SK-MEL-5 (cell line): ENCODE measurements at places on chromosomes 1 and 21. TPM values are rescaled to one million over a fixed set of nuclear protein-coding genes. Genes with fewer than 3 reads are reported as not detected.

GRCh38 chr1:67401443-67401842, 28.8 kb downstream of the SERBP1 start:
- DNase-seq = no peak

GRCh38 chr1:74467786-74468377, 44.5 kb downstream of the LRRC53 start:
- DNase-seq = no peak

DNA sequence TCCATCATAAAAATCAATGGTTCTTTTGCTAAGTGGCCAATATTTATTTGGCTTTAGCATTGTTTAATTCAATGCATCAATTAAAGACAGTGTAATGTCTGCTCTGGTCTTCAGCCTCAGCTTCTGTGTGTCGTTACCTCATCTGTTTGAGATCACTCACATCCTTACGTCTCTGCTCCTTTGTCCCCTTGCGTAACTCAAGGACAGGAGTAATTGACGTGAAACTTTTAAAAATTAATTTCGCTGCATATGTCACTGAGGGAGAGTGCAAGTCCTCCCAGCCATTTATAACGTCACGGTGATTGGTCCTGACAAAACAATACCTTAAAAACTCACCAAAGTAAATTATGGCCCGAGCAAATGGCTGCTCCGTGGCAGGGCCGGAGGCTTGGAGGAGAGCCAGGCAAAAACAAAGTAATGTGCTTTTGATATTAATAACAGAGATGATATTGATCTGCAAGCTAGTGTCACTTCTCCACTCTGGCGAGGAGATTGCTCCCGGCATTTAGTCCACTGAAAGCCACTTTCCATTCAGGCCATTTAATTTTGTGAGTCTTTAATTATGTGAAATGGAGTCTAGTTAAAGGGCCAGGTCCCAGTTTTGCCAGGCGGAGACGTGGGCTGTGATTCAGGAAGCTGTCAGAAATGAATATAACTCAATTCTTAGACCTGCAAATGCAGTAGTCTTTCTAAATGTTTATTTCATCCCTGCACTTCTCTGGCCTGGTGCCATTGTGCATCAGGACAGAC, 150.9 kb upstream of the POU3F1 start:
- DNase-seq = no peak

- DNase-seq = no peak
These were observed 42.9 kb upstream of the DNAJC6 start for GRCh38 chr1:65266476-65266875.

The ZNF695 gene
- total RNA-seq = 0.08 and 0.72 TPM in 2 replicates

DNA sequence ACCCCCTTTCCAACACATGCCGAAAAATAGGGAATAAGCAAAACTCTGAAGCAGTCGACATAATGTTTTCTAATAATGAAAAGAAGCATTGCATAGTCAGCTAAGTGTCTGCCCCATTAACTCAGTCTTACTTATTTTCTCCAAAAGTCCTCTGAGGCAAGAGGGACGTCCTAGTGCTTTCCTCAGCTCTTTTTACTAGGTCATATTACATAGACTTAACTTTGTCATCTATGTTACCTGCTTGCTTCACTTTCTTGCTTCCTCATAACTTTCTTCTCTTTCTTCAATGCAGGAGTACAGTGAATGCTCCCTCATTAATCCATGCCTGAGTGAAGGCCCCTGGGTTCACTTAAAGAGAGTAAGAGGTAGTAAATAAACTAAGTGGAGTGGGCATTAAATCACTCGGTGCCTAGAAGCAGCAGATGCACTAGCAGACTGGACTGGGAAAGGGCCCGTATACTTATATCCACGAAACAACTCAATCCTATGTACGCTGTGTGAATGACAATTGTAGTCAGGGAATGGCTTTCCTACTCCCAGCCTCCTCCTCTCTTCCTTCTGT, 210.5 kb upstream of the SPAG17 start:
- DNase-seq = no peak

The NMNAT1 gene
- total RNA-seq = 8.6 and 9.9 TPM in 2 replicates

The RHD gene
- 1.2 and 2.2 TPM in 2 replicates for total RNA-seq

The CFAP107 gene
- not detected in 2 replicates for total RNA-seq

GRCh38 chr1:10374442-10374860, 24.4 kb upstream of the PGD start:
- no peak for DNase-seq

The NR1I3 gene
- total RNA-seq = not detected in 2 replicates

GRCh38 chr1:187045371-187045770, 216.6 kb downstream of the PLA2G4A start:
- DNase-seq = no peak

GRCh38 chr1:192010406-192010805, 147.9 kb upstream of the RGS18 start:
- peak; percentile 3 for DNase-seq

- DNase-seq = no peak
These were observed 46.4 kb downstream of the TTC39A start for GRCh38 chr1:51283979-51284378.

The PCP4L1 gene
- not detected in 2 replicates for total RNA-seq

The SEC16B gene
- 0.19 and 0.32 TPM in 2 replicates for total RNA-seq

DNA sequence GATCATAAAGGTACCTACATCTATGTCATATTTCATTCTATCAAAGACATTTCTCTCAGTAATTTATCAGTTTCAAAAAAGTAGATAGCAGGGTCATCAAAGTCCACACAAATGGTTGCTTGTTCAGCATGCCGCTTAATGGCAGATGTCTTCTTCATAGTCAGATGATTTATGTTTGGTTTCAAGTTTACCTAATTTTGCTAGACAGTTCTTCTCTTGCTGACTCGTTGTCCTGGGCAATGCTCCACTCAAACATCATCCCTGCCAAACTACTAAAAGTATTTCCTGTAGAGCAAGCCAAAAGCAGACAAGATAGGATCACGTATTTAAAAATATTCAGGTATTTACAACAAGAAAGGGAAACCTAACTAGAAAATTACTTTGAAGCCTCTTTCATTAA, 13.6 kb downstream of the NUP210L start:
- no peak for DNase-seq

The RSPO1 gene
- total RNA-seq = not detected in 2 replicates

DNA sequence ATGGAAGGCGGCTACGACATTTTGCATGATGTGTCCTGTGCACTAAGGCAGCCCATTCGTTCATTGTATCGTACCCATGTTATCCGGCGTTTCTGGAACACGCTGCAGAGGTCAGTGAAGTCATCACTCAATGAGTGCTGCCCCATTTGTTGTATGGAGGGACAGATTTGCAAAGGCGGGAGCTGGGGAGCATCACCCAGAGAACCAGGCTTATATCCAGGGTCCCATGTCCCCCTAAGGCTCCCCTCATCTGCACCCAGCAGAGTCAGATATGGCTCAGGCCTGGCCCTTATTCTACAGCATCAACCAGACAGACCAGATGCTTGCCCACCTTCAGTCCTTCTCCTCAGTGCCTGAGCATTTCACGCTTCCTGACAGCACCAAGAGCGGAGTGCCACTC, 31.2 kb downstream of the SZT2 start:
- no peak for DNase-seq

- DNase-seq = no peak
These were observed 34.9 kb upstream of the RUNX3 start for GRCh38 chr1:24964811-24965570.

The PYHIN1 gene
- not detected in 2 replicates for total RNA-seq

- no peak for DNase-seq
These were observed 445.4 kb downstream of the NEGR1 start for GRCh38 chr1:71836904-71837303.

The GPBP1L1 gene
- 66.4 and 71.9 TPM in 2 replicates for total RNA-seq

DNA sequence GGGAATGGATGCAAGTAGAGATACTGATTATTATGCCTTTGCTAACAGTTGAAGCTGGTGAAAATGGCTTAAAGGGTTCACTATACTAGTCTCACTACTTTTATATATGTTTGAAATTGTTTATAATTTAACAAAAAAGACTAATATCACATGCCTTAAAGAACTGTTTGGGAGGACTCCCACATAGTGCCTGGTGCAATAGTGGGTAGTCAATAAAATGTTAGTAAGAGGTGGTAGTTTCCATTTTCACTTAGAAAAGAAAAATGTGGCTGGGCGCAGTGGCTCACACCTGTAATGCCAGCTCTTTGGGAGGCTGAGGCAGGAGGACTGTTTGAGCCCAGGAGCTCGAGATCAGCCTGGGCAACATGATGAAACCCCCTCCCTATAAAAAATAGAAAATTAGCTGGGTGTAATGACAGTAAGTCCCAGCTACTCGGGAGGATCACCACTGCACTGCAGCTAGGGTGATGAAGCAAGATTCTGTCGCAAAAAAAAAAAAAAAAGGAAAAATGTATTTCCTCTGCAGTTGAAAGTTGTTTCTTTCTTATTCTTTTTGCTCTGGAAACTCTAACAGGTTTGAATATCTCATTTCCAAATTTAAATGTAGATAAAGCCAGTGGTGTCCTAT, 24.5 kb downstream of the C21orf91 start:
- DNase-seq = no peak

DNA sequence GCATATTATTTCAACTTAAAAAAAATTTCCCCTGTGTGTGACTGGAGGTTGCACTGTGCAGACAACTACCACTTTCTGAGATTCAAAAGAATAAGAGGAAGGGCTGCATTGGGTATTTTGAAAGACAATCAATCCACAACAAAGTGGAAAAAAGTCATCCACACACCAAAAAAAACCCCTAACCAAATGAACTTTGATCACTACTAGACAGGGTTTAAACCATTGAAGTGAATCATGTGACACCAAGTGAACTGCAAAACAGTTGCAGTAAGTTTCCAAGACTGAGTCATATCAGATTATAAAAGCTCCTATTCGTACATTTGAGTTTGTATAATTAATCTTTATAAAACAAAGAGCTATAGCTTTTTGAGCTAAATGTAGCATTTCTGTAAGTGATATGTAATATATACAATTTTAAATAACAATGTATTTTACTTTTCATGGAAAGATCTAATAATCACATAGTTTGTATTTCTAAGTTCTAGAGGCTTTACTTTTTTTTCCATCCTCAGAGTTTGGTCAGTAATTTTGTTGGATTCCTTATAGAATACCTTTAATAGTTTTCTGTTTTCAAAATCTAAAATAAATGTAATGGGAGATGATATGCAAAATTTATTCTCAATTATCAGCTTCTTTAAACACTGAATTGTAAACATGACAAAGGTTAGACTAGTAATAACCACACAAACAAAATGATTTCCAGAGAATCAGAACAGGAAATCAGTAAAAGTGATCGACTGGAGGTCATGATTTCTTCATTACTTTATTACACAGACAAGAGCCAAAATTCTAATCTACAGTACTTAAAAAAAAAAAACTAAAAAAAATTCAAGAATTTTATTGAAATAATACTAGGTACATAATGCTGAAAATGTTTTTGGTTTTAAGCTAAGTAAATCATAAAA, 50.5 kb upstream of the GFI1 start:
- DNase-seq = peak; percentile 16
